ENCODE measurements at places on chromosomes 3 and 15. TPM values are rescaled to one million over a fixed set of nuclear protein-coding genes. Genes with fewer than 3 reads are reported as not detected.

- H3K27ac ChIP-seq = no peak overlapping the region
- H3K27me3 ChIP-seq = no peaks in the 10 kb centered on the region
- no peak for DNase-seq
- H3K36me3 ChIP-seq = no peaks in the 10 kb centered on the region
- H3K4me3 ChIP-seq = no peak overlapping the region
Observed at GRCh38 chr3:67418426-67419217, 235.8 kb downstream of the SUCLG2 start.

RARB gene
- 15.2 TPM for polyA plus RNA-seq

GRCh38 chr3:104909721-104910120 lies 457.0 kb upstream of the ALCAM start:
- H3K36me3 ChIP-seq = no peaks in the 10 kb centered on the region
- H3K27me3 ChIP-seq = no peaks in the 10 kb centered on the region
- H3K4me1 ChIP-seq = peaks cover 19% of the 10 kb centered on the region
- no peak for DNase-seq

DNA sequence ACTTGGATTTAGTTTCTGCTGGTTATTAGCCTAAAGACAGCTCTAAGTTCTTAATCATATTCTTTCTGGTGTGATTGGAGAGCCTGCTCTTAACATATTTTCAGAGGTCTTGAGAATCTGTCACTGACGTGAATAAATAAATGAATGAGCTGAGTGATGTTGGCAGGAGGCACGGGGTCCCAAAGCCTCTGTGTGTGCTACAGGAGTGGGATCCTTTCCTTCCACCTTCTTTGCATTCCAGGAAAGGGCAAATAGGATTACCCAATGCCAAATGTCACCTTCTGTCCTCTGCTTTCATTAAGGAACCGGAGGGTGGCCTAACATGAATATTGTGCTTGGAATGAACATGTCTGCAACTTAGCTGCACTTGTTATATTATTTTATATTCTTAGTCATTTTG lies 53.1 kb downstream of the CD47 start:
- H3K4me3 ChIP-seq = no peak overlapping the region
- no peak overlapping the region for H3K27ac ChIP-seq
- H3K4me1 ChIP-seq = no peaks in the 10 kb centered on the region
- no peaks in the 10 kb centered on the region for H3K27me3 ChIP-seq

PARP3 gene
- 31.1 TPM for polyA plus RNA-seq

STRIT1 gene
- not detected for polyA plus RNA-seq

- H3K36me3 ChIP-seq = no peaks in the 10 kb centered on the region
- H3K27ac ChIP-seq = no peak overlapping the region
- H3K4me1 ChIP-seq = peaks cover 9% of the 10 kb centered on the region
Observed at GRCh38 chr15:77844798-77845446, 212.2 kb upstream of the LINGO1 start.

DNA sequence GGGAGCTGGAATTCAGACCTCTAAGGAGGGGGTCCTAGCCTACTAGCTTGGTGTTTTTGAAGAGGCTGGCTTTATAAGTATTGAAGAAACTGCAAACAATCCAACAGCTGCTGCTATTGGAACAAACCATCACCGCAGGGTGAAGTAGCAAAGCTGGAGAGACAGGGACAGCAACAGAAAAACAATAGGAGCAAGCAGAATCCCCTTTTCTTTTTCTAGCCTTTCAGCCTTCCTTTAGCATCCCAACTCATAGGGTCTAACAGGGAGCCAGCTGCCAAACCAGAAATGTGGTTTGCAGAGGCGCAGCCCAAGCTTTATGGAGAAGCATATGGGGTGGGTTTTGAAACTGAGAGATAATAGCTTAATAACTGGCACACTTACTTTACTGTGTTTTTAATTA lies 106.2 kb upstream of the CHMP2B start:
- DNase-seq = no peak
- H3K27ac ChIP-seq = no peak overlapping the region
- no peaks in the 10 kb centered on the region for H3K36me3 ChIP-seq

KNL1 gene
- 2.0 TPM for polyA plus RNA-seq

- H3K4me1 ChIP-seq = peaks cover 10% of the 10 kb centered on the region
- no peak overlapping the region for H3K27ac ChIP-seq
- H3K4me3 ChIP-seq = no peak overlapping the region
- DNase-seq = no peak
- H3K36me3 ChIP-seq = peaks cover 15% of the 10 kb centered on the region
Observed at GRCh38 chr15:99110093-99110492, 5.2 kb downstream of the SYNM start.

GRCh38 chr3:185645596-185646381 lies 59.7 kb downstream of the SENP2 start:
- no peaks in the 10 kb centered on the region for H3K27me3 ChIP-seq
- DNase-seq = peak; percentile 36
- H3K4me1 ChIP-seq = no peaks in the 10 kb centered on the region
- H3K4me3 ChIP-seq = no peak overlapping the region

DNA sequence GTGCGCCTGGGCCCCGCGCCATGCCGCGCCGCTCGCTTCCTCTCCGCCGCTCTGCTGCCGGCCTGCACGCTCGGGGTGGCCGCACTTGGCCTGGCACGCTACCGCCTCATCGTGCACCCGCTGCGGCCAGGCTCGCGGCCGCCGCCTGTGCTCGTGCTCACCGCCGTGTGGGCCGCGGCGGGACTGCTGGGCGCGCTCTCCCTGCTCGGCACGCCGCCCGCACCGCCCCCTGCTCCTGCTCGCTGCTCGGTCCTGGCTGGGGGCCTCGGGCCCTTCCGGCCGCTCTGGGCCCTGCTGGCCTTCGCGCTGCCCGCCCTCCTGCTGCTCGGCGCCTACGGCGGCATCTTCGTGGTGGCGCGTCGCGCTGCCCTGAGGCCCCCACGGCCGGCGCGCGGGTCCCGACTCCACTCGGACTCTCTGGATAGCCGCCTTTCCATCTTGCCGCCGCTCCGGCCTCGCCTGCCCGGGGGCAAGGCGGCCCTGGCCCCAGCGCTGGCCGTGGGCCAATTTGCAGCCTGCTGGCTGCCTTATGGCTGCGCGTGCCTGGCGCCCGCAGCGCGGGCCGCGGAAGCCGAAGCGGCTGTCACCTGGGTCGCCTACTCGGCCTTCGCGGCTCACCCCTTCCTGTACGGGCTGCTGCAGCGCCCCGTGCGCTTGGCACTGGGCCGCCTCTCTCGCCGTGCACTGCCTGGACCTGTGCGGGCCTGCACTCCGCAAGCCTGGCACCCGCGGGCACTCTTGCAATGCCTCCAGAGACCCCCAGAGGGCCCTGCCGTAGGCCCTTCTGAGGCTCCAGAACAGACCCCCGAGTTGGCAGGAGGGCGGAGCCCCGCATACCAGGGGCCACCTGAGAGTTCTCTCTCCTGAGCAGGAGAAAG lies 951 bp downstream of the GPR62 start:
- peak overlapping the region; percentile 53 for H3K27ac ChIP-seq
- peaks cover 5% of the 10 kb centered on the region for H3K36me3 ChIP-seq
- no peak overlapping the region for H3K4me3 ChIP-seq
- peaks cover 12% of the 10 kb centered on the region for H3K4me1 ChIP-seq
- H3K27me3 ChIP-seq = no peaks in the 10 kb centered on the region

CYP8B1 gene
- not detected for polyA plus RNA-seq

- no peak overlapping the region for H3K27ac ChIP-seq
- no peak overlapping the region for H3K4me3 ChIP-seq
- peaks cover 5% of the 10 kb centered on the region for H3K4me1 ChIP-seq
- DNase-seq = no peak
- peaks cover 11% of the 10 kb centered on the region for H3K27me3 ChIP-seq
Observed at GRCh38 chr3:139326707-139327106, 17.1 kb upstream of the MRPS22 start.

HMCES gene
- 29.0 TPM for polyA plus RNA-seq

GRCh38 chr15:54638666-54639065 lies 558.1 kb downstream of the RSL24D1 start:
- DNase-seq = no peak
- no peak overlapping the region for H3K27ac ChIP-seq
- H3K4me3 ChIP-seq = no peak overlapping the region
- no peaks in the 10 kb centered on the region for H3K36me3 ChIP-seq

SHC4 gene
- polyA plus RNA-seq = 1.9 TPM

GRCh38 chr15:27514526-27514925 lies 543.5 kb downstream of the GABRG3 start:
- DNase-seq = no peak
- no peaks in the 10 kb centered on the region for H3K4me1 ChIP-seq
- H3K36me3 ChIP-seq = no peaks in the 10 kb centered on the region
- H3K27me3 ChIP-seq = no peaks in the 10 kb centered on the region

DNA sequence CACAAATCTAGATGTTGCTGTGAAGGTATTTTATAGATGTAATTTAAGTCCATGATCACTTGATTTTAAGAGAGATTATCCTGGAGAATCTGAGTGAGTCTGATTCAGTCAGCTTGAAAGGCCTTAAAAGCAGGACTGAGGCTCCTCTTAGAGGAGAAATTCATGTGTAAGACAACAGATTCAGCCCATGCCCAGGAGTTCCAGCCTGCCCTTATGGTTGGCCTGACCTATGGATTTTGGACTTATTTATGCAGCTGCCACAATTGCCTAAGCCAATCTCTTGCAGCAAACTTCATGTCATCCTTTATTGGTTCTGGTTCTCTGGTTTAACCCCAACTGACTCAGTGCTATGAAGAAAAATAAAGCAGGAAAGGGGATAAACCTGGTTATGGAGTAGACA lies 296.5 kb upstream of the RASGRP1 start:
- no peaks in the 10 kb centered on the region for H3K36me3 ChIP-seq
- H3K4me1 ChIP-seq = peaks cover 14% of the 10 kb centered on the region
- no peak overlapping the region for H3K27ac ChIP-seq

CPA3 gene
- not detected for polyA plus RNA-seq

- H3K4me3 ChIP-seq = no peak overlapping the region
- H3K27me3 ChIP-seq = no peaks in the 10 kb centered on the region
- H3K4me1 ChIP-seq = no peaks in the 10 kb centered on the region
- H3K36me3 ChIP-seq = no peaks in the 10 kb centered on the region
Observed at GRCh38 chr3:60631509-60631908, 619.7 kb downstream of the FHIT start.

IL12A gene
- polyA plus RNA-seq = 0.97 TPM

KLHL40 gene
- not detected for polyA plus RNA-seq

DNA sequence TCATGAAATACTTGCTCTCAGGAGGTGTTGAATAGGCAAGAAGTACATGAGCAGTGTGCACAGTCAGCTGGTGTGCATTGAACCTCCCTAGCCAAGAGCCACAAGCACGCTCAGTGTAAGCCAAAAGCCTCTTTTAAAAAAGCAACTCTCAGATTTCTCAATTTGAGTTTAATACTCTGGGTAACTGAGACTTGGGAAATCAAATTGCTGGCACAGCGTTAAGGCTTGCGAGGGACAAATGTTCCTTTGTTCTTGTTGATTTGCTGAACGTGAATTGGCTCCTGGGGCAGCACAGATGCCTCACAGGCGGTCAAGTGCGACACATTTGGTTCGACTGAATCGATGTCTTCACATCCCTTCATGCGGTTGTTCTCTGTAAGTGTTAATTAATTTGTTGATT lies at the start of gene FAM240A:
FAM240A (plus strand) TSS at position 202 of the 400 bp plus-strand sequence; CDS start at position 361, 159 bp downstream.
- H3K36me3 ChIP-seq = no peaks in the 10 kb centered on the region
- no peak for DNase-seq
- no peaks in the 10 kb centered on the region for H3K27me3 ChIP-seq
- peaks cover 27% of the 10 kb centered on the region for H3K4me1 ChIP-seq
- no peak within 1 kb of the TSS for H3K27ac ChIP-seq

DNA sequence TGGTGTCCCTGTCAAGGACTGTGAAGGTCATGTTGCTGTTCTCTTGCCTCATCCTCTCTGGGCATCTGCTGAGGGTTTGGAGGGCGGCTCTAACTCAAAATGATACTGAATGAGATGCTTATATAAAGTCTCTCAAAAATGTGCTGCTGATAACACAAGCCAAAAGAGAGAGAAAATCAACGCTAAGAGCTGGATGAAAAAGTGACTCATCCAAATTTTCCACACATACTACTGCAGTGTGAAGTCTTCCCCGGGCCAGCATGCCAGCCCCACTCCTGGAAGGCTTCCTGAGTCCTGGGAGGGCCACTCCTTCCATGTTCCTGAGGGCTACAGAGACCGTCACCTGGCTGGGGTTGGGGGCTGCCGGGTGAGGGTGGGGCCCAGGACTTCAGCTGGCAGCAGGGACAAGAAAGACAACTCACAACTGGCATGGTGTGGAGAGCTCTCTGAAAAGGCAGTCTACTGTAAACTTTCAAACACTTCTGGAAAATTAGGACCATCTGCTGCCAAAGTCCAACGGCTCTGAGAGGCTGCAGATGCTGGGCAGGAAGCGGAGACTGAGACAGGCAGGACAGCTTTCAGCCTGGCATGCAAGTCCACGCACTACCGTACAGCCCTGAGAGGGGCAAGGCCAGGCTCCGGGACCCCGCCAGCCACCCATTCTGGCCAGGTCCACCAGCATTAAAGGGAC lies 200.3 kb downstream of the ADAMTS17 start:
- no peaks in the 10 kb centered on the region for H3K27me3 ChIP-seq
- H3K27ac ChIP-seq = no peak overlapping the region

DNA sequence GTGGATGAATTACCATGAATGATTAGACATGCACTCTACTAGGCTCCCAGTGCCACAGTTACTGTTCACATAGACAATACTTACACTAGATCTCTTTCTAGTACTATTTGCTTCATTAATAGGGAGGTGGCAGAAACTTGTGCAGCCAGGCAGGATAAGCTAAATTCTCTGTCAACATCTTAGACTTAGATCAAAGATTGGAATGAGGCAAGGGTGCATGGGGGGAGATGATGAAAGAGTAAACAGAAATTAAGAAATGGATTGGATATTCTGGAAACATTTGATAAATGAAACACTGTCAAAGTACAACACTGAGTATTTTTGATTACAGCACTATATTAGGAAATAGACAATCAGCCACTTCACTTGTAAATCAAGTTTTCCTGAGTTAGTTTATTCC lies 205.4 kb upstream of the TBC1D5 start:
- H3K36me3 ChIP-seq = no peaks in the 10 kb centered on the region
- no peak for DNase-seq
- H3K27ac ChIP-seq = no peak overlapping the region
- H3K4me1 ChIP-seq = no peaks in the 10 kb centered on the region
- no peaks in the 10 kb centered on the region for H3K27me3 ChIP-seq

- peak overlapping the region; percentile 74 for H3K27ac ChIP-seq
- no peaks in the 10 kb centered on the region for H3K27me3 ChIP-seq
- peaks cover 16% of the 10 kb centered on the region for H3K4me1 ChIP-seq
- no peaks in the 10 kb centered on the region for H3K36me3 ChIP-seq
- H3K4me3 ChIP-seq = no peak overlapping the region
Observed at GRCh38 chr3:106345353-106346027, 476.7 kb upstream of the CBLB start.

DNA sequence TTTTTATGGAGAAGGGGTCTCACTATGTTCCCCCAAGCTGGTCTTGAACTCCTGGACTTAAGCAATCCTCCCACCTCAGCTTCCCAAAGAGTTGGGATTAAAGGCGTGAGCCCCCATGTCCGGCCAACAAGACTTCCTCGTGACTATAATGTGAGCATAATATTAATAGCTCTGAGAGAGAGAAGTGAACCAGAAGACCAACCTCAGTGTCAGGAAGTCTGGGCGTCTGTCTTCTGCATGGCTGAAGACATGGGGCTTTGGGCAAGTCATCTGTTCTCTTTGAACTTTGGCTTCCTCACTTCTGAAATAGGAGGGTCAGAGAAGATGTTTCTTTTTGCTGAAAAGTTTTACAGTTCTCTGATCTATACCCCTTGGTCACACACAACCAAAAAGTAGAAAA lies 92.1 kb downstream of the SLC49A4 start:
- DNase-seq = no peak
- peaks cover 11% of the 10 kb centered on the region for H3K4me1 ChIP-seq
- H3K27me3 ChIP-seq = no peaks in the 10 kb centered on the region
- H3K36me3 ChIP-seq = no peaks in the 10 kb centered on the region

SLC15A2 gene
- 0.10 TPM for polyA plus RNA-seq

DNAJC13 gene
- polyA plus RNA-seq = 10.8 TPM

TRIM42 gene
- not detected for polyA plus RNA-seq

Measured in SK-N-SH (cell line).